Dermis lymphatic vessel endothelial cell (primary cell): ENCODE measurements at places on chromosomes 3 and 15. TPM values are rescaled to one million over a fixed set of nuclear protein-coding genes. Genes with fewer than 3 reads are reported as not detected.

The AQP9 gene
- total RNA-seq, result not detected in 2 replicates

The THSD4 gene
- 23.6 and 26.3 TPM in 2 replicates for total RNA-seq

The TERC gene
- 47.0 and 112 TPM in 2 replicates for total RNA-seq

The TFRC gene
- total RNA-seq, result 101 and 134 TPM in 2 replicates

The PAK6 gene
- not detected in 2 replicates for total RNA-seq

The MST1R gene
- total RNA-seq, result 0.11 and 0.52 TPM in 2 replicates

The CTXN2 gene
- not detected in 2 replicates for total RNA-seq
